ENCODE measurements at places on chromosomes 3 and 15.
A peak's percentile ranks its signal among the peaks of the same experiment; 100 is the strongest.

- no peak for DNase-seq
Observed at GRCh38 chr3:169815590-169816150, 3.0 kb upstream of the LRRC34 start.

- DNase-seq = peak; percentile 44
Observed at GRCh38 chr15:45199136-45199810, 11.5 kb upstream of the SHF start.

GRCh38 chr3:157491136-157491535 is 12.1 kb downstream of the VEPH1 start:
- peak; percentile 45 for DNase-seq

GRCh38 chr3:10761583-10761982 is 54.4 kb upstream of the SLC6A11 start:
- DNase-seq = no peak

GRCh38 chr3:186937017-186937875 is 6.9 kb downstream of the ST6GAL1 start:
- no peak for DNase-seq

GRCh38 chr15:31338879-31339557 is 12.4 kb downstream of the KLF13 start:
- no peak for DNase-seq

GRCh38 chr3:136658946-136659682 is 93.1 kb downstream of the STAG1 start:
- DNase-seq = peak; percentile 11

DNA sequence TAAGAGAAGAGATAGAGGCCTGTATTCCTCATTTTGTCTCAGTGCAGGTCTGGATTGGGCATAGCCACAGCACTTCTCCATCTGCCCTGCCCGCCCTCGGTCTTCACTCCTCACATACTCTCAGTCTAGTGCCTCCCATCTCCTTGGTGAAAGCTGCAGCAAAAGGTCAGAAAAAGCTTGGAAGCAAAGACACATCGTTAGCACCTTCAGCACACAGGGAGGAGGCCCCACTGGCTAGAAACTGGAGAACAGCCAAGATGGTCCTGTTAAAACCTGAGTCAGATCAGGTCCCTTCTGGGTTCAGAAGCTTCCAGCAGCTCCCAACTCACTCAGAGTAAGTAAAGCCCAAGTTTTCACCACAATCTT is 1.6 kb upstream of the KLF15 start:
- DNase-seq = no peak

DNA sequence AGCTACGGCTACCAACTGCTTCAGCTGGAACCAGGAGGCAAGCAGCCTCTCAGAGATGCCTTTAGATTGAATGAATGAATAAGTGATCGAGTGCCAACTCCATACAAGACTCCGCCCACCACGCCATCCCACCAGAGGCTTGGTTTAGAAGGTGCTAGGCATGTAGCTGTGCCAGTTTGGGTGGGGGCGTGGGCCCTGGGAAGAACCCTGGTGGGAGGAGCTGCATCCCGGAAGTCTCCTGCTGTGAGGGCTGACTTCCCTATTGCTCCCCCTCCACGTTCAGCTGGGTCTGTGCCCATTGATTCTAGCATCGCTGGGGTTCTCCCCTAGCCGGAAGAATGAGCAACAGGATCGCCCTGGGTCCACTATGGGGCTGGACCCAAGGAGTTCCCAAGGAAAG is 20.9 kb downstream of the LINGO1 start:
- no peak for DNase-seq
